ENCODE measurements at places on chromosomes 7 and 10.

- no peak for DNase-seq
These were observed 5.3 kb upstream of the ADCK2 start for GRCh38 chr7:140667476-140667875.

DNA sequence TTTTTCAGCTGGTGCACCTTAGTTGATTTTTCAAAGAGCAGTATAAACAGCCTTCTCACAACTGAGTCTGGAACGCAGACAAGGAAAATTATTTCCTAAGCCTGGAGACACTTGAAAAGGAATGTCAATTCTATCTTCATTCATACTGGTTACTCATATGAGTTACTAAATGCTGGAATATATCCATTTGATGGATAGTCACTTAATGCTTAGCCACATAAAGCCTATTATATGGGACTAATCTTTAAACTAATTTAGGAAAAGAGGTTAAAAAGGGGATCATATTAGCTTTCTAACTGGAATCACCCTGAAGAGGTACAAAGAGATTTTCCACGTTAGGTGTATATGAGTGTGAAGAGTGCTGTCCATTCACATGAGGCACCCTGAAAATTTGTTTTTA, 1.7 kb upstream of the HOXA4 start:
- DNase-seq: no peak

DNA sequence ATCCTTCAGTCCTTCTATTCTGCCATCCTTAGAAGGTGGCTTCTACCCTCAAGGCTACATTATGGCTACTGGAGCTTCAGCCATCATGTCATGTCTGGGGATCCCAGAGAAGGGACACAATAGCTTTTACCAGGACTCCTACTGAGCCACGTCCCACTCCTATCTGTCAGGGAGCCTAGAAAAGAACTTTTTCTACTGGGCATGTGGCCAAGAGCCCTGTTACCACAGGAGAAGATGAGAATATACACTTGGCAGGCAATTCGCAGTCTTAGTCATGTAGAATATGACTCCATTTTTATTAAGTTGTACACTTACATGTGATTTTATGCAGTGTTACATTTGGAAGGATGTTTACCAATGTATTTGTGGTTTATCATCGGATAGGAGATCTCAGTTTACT, 64.6 kb upstream of the KCNMA1 start:
- DNase-seq: no peak

DNA sequence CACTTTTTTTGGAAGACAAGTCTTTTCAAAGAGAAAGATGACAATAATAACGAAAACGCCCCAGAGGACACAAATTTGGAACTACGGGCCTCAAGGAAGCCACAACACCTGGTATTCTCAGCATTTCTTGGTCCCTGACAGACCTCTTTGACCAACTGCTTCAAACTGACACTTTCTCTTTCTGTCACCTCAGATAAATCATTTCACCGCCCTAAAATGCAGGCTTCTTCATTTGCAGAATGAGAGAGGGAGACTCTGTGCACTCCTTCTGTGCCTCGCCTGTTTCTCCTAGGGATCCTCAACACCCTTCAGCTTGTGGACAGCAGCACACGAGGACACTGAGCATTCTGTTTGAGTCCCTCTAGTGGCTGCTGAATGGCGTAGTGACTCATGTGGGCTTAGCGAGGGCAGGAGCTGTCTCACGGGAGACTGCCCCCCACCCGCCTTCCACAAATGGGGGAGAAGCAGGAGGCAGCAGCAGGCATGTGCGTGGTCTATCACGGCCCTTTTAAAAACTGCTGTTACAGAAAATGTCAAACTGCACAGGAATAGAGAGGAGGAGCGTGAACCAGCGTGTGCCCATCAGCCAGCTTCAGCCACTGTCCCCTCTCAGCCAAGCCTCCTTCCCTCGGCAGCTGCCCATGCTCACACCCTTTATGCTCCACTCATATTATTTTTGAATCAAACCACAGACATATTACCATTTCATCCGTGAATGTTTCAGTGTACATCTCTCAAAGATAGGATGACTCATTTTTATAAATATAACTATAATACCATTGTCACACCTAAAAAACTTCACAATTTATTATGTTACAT, 41.4 kb downstream of the GSDME start:
- DNase-seq: no peak

- DNase-seq: no peak
These were observed 15.0 kb upstream of the RNF32 start for GRCh38 chr7:156625580-156625979.

- DNase-seq: no peak
These were observed 761.0 kb upstream of the PHF14 start for GRCh38 chr7:10212649-10213048.

DNA sequence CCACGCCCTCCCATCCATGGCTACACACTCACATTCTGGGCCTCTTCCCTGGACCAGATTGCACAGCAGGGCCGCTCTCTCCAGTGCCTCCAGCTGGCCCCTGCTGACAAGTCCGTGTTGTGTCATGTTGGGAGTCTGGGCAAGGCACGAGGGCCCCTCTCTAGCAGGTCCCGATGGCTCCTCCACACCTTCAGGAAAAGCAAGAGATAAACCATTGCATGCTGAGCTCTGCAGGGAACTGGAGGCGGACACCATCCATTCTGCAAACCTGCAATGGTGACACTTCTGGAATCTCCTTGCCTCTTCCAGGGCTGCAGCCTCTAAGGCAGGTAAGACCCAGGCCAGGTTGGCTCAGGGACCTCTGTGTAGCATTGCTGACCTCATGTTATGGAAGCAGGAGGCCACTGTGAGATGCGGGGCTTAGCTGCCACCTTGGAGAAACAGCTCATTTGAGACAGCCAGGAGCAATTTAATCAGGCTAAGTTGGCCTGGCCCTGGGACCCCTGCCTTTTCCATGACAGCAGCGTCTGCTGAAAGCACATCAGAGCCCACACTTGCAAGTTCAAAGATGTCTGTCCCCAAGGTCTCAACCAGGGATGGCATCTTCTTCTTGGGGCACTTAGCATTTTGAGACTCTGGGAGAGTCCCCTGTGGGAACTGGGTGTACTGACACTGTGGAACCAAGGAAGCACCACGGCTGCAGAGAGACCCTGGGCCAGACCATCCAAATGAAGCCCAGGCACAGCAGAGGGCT, 34.2 kb upstream of the LEP start:
- no peak for DNase-seq

- DNase-seq: no peak
These were observed 9.8 kb downstream of the CEP41 start for GRCh38 chr7:130430841-130431666.

- no peak for DNase-seq
These were observed 44.2 kb downstream of the EGFR start for GRCh38 chr7:55063061-55063460.

- no peak for DNase-seq
These were observed 126.7 kb downstream of the RAPGEF5 start for GRCh38 chr7:22230238-22230637.

- no peak for DNase-seq
These were observed 17.4 kb downstream of the SNX10 start for GRCh38 chr7:26309089-26309488.

Data from stimulated activated CD8-positive, alpha-beta memory T cell treated with anti-CD3 and anti-CD28 coated beads, Interleukin-2, amount 100 ng/mL, for 1 hour (primary cell).